Natural killer cell treated with Interleukin-12 subunit alpha and Interleukin-12 subunit beta and Interleukin-15 and Interleukin-18, amount 100 ng/mL, for 72 hours (primary cell): ENCODE measurements at places on chromosomes 7 and 10.

GRCh38 chr7:113705439-113705838 is 213.4 kb downstream of the PPP1R3A start:
- no peak overlapping the region for H3K27ac ChIP-seq
- H3K36me3 ChIP-seq: no peaks in the 10 kb centered on the region
- H3K27me3 ChIP-seq: no peaks in the 10 kb centered on the region
- DNase-seq: no peak

- no peaks in the 10 kb centered on the region for H3K36me3 ChIP-seq
- no peaks in the 10 kb centered on the region for H3K27me3 ChIP-seq
- DNase-seq: no peak
- H3K4me3 ChIP-seq: no peak overlapping the region
These were observed 193.3 kb downstream of the SEMA3E start for GRCh38 chr7:83455612-83456011.

DNA sequence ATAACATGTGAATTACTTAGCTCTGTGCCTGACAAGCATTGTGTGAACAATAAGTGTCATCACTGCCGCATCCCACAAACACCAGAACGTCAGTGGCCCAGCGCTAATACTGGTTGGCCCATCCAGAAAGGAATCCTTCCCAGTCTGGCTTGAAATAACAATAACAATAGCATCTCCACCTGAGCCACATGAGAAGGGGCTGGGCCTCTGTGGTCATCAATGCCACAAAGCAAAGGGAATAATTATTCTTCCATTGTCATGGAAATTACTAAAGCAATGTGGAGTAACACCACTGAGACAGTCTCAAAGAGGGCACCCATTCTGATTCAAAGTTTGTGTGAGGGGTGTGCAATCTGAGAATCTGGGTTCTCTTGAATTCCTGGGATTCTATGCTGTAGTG is 105.7 kb upstream of the INHBA start:
- H3K4me3 ChIP-seq: no peak overlapping the region
- DNase-seq: no peak

GRCh38 chr10:93206652-93207051 is 133.0 kb downstream of the CYP26A1 start:
- no peak overlapping the region for H3K4me3 ChIP-seq
- H3K4me1 ChIP-seq: no peaks in the 10 kb centered on the region

DNA sequence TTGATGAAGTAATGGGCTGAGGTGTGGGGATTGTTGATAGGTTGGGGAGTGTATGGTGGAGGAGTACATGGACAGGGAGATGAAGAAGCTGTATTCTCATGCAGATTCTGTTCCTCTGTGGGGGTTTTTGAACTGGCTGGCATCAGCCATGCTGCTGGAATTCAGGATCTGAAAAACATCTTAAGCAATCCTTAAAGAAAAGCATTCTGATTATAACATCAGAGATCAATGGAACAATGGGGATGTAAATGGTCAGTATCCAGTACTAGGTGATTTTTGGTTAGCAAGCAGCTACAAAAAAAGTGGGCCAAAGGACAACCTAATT is 247.5 kb upstream of the GALNT17 start:
- no peaks in the 10 kb centered on the region for H3K4me1 ChIP-seq
- H3K27me3 ChIP-seq: no peaks in the 10 kb centered on the region
- no peaks in the 10 kb centered on the region for H3K36me3 ChIP-seq
- no peak overlapping the region for H3K27ac ChIP-seq
- DNase-seq: no peak

- no peak for DNase-seq
- no peaks in the 10 kb centered on the region for H3K4me1 ChIP-seq
- H3K27me3 ChIP-seq: peaks cover 4% of the 10 kb centered on the region
- H3K27ac ChIP-seq: no peak overlapping the region
- H3K36me3 ChIP-seq: no peaks in the 10 kb centered on the region
These were observed 52.6 kb upstream of the TRUB1 start for GRCh38 chr10:114885443-114885842.

GRCh38 chr7:18153183-18153748 is 125.6 kb upstream of the PRPS1L1 start:
- no peak overlapping the region for H3K27ac ChIP-seq
- no peak for DNase-seq
- peaks cover 18% of the 10 kb centered on the region for H3K27me3 ChIP-seq
- H3K4me3 ChIP-seq: no peak overlapping the region

DNA sequence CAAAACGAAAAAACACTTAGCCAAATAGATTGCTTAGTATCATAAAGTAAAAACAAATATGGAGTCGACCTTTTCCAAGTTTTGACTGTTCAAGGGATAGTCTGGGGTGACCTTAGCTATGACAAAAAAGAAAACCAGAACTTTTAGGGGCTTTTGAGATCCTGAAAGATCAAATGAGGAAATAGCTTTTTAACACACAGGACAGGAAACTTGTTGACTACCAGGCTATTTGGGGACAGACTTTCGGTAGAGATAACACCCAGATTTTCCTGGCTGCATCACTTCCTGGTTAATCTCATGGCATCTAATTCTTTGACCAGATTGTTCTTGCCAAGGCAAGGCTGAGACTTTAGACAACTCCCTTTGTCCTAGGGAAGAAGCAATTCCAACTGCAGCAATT is 34.5 kb upstream of the EGR2 start:
- H3K36me3 ChIP-seq: peaks cover 14% of the 10 kb centered on the region
- no peak for DNase-seq
- no peaks in the 10 kb centered on the region for H3K27me3 ChIP-seq
- peak overlapping the region; percentile 82 for H3K27ac ChIP-seq
- peaks cover 46% of the 10 kb centered on the region for H3K4me1 ChIP-seq
- H3K4me3 ChIP-seq: peak overlapping the region; percentile 11

DNA sequence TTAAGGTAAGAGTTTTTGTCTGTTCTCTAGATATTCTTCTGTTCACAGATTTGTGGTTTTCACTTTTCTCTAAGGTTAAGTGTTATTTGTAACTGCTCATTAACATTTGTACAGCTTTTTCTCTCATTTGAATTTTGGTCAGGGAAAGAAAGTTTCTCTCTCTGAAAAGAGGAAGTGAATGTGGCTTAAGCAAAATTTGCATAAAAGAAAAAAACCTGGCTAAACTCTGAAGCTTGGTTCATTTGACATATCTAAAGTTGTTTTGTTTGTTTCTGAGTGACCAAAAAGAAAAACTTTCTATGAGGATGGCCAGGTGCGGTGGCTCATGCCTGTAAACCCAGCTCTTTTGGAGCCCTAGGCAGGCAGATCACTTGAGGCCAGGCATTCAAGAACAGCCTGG is 22.0 kb upstream of the SLC26A4 start:
- no peak for DNase-seq
- H3K4me1 ChIP-seq: peaks cover 12% of the 10 kb centered on the region
- no peak overlapping the region for H3K4me3 ChIP-seq

DNA sequence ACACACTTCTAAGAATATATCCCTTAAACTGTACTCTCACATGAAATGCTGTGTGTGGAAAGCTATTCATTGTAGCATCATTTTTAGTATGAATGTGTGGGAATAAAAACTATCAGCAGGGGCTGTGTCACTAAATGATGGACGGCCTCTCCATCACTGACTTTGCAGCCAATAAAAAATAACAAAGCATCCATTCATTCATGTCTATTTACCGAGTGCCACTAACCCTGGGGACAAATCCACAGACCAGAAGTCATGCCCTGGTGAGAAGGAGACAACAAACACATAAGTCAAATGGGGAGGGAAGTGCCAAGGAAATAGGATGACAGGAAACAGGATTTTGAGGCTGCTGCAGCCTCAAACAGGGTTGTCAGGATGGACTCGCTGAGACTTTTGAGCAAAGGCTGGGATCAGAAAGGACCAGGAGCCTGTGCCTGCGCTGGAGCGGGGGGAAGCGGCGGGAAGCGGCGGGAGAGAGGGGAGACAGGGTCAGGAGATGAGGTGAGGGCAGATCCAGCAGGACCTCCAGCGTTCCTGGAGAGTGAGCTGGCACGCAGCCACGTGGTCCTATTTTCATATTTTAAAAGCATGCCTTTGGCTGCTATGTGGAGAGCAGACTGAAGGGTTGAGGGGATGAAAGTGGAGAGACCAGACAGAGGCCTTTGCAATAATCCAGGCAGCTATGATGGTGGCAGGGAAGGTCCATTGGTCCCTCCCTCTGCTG is 2.2 kb upstream of the NOM1 start:
- peak overlapping the region; percentile 51 for H3K4me3 ChIP-seq
- peaks cover 12% of the 10 kb centered on the region for H3K36me3 ChIP-seq
- no peak overlapping the region for H3K27ac ChIP-seq
- no peak for DNase-seq

- H3K4me1 ChIP-seq: peaks cover 21% of the 10 kb centered on the region
- no peak overlapping the region for H3K4me3 ChIP-seq
- H3K36me3 ChIP-seq: peaks cover 16% of the 10 kb centered on the region
- no peak for DNase-seq
- peaks cover 20% of the 10 kb centered on the region for H3K27me3 ChIP-seq
- H3K27ac ChIP-seq: no peak overlapping the region
These were observed 265.0 kb downstream of the MAD1L1 start for GRCh38 chr7:1967512-1968396.

- H3K36me3 ChIP-seq: no peaks in the 10 kb centered on the region
- DNase-seq: no peak
- no peak overlapping the region for H3K27ac ChIP-seq
- H3K27me3 ChIP-seq: no peaks in the 10 kb centered on the region
- H3K4me1 ChIP-seq: no peaks in the 10 kb centered on the region
These were observed 972.5 kb upstream of the CELF2 start for GRCh38 chr10:10044922-10045764.

DNA sequence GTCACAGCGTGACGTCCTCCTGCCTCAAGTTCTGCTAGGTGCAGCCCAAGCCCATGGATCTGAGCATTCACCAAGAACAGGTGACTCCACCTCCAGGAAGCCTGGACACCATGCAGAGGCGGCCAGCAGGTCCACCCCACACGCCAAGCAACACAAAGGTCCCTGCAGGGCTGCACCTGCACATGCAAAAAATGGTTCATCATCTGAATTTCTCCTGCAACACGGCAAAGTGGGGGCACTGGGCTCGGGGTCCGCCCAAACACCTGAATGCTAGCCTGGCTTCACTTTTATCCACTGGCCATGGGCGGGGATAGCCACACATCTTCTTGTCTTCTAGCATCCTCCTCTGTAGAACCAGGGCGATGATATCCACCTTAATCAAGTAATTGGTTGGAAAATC is 28.9 kb downstream of the CNPY1 start:
- no peak overlapping the region for H3K4me3 ChIP-seq
- H3K27me3 ChIP-seq: peaks cover 39% of the 10 kb centered on the region
- H3K27ac ChIP-seq: no peak overlapping the region
- no peak for DNase-seq
- H3K36me3 ChIP-seq: no peaks in the 10 kb centered on the region

- no peaks in the 10 kb centered on the region for H3K27me3 ChIP-seq
- peak overlapping the region; percentile 56 for H3K27ac ChIP-seq
- no peak overlapping the region for H3K4me3 ChIP-seq
- DNase-seq: no peak
- H3K36me3 ChIP-seq: no peaks in the 10 kb centered on the region
These were observed 100.3 kb downstream of the MKI67 start for GRCh38 chr10:128025951-128026350.

- DNase-seq: no peak
- H3K27ac ChIP-seq: peak overlapping the region; percentile 89
- peaks cover 56% of the 10 kb centered on the region for H3K36me3 ChIP-seq
- H3K4me1 ChIP-seq: peaks cover 51% of the 10 kb centered on the region
These were observed 6.9 kb upstream of the GSTO2 start for GRCh38 chr10:104262055-104262454.

DNA sequence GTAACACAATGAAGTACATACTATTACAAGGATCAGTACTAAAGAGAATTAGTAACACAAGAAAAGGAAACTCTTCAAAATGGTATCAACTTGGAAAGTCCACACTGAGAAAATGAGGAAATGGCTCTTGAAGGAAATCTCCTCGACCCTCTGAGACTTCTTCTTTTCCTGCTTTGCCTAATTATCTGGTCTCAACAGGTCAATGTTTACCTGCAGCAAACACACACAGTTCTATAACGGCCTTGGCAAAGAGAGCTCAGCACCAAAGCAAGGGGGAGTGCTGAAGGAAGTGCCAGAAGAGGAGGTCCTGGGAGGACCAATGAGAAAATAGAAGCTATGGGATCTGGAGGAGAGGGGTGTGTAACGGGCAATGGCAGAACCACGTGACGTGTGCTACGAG is 21.9 kb downstream of the CHCHD3 start:
- H3K36me3 ChIP-seq: peaks cover 5% of the 10 kb centered on the region
- no peak overlapping the region for H3K27ac ChIP-seq
- no peaks in the 10 kb centered on the region for H3K27me3 ChIP-seq
- H3K4me3 ChIP-seq: no peak overlapping the region

GRCh38 chr10:123559823-123560092 is 106.4 kb upstream of the GPR26 start:
- no peaks in the 10 kb centered on the region for H3K4me1 ChIP-seq
- no peak overlapping the region for H3K4me3 ChIP-seq
- no peak for DNase-seq
- no peak overlapping the region for H3K27ac ChIP-seq
- H3K36me3 ChIP-seq: no peaks in the 10 kb centered on the region

GRCh38 chr10:52446391-52446790 is 132.3 kb downstream of the DKK1 start:
- no peaks in the 10 kb centered on the region for H3K4me1 ChIP-seq
- DNase-seq: no peak
- no peaks in the 10 kb centered on the region for H3K27me3 ChIP-seq
- no peak overlapping the region for H3K4me3 ChIP-seq

GRCh38 chr10:485776-486175 is 203.7 kb downstream of the DIP2C start:
- peaks cover 11% of the 10 kb centered on the region for H3K4me1 ChIP-seq
- H3K4me3 ChIP-seq: peak overlapping the region; percentile 81
- peaks cover 8% of the 10 kb centered on the region for H3K27me3 ChIP-seq
- H3K36me3 ChIP-seq: no peaks in the 10 kb centered on the region
- H3K27ac ChIP-seq: peak overlapping the region; percentile 61

- H3K36me3 ChIP-seq: peaks cover 26% of the 10 kb centered on the region
- DNase-seq: no peak
- peak overlapping the region; percentile 76 for H3K27ac ChIP-seq
- no peak overlapping the region for H3K4me3 ChIP-seq
- H3K4me1 ChIP-seq: peaks cover 27% of the 10 kb centered on the region
These were observed 106.8 kb downstream of the APBB1IP start for GRCh38 chr10:26544932-26545331.

DNA sequence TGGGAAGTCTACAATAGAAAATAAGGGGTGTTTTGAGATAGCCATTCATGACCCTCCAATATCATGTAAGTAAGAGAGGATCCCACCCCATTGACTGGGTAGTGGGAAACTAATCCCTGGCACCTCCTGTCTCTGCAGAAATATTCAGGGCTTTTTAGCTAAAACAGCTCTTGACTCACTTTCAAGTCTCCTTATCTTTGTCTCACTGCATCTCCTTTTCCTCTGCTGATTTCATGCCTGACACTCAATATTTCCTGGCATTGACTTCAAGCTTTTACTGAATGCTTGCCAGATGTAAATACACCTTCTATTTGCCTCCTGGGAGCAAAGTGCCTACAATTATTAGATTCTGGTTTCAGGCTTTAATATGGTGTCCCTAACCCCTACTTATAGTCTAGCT is 57.1 kb downstream of the CHRM2 start:
- H3K4me1 ChIP-seq: no peaks in the 10 kb centered on the region
- H3K27me3 ChIP-seq: no peaks in the 10 kb centered on the region
- H3K4me3 ChIP-seq: no peak overlapping the region
- H3K27ac ChIP-seq: no peak overlapping the region
- no peak for DNase-seq
